Esophagus muscularis mucosa (tissue), 4 donors: ENCODE measurements at places on chromosomes 7 and 10. TPM values are rescaled to one million over a fixed set of nuclear protein-coding genes. Genes with fewer than 3 reads are reported as not detected.

- DNase-seq = no peak
- no peaks in the 10 kb centered on the region for H3K4me1 ChIP-seq
- H3K4me3 ChIP-seq = no peak overlapping the region
Observed at GRCh38 chr7:23287612-23288011, 11.5 kb upstream of the MALSU1 start.

Gene C10orf53
- not detected for total RNA-seq

DNA sequence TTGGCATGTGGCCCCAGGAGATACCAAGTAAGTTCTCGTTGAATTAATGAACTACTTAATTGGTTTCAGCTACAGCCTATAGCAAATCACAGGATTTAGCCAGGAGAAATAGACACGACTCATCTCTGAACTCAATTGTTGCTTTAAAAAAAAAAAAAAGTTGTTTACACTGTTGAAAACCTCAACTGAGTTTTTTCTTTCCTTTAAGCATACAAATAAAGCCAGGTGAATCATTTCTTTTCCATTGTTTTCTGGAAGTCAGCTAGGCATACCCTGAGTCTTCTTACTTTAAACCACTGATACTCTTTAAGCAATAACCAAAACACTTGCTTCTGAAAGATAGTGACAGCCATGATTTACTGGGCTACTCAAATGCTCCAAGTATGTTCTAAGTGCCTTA lies 755 bp downstream of the FRMPD2 start:
- no peak overlapping the region for H3K4me3 ChIP-seq
- no peaks in the 10 kb centered on the region for H3K4me1 ChIP-seq
- H3K27ac ChIP-seq = no peak overlapping the region
- H3K36me3 ChIP-seq = no peaks in the 10 kb centered on the region
- no peaks in the 10 kb centered on the region for H3K27me3 ChIP-seq

Gene CALML5
- total RNA-seq = not detected

Gene ZNF804B
- not detected for total RNA-seq
